ENCODE measurements at places on chromosomes 7 and 10.

DNA sequence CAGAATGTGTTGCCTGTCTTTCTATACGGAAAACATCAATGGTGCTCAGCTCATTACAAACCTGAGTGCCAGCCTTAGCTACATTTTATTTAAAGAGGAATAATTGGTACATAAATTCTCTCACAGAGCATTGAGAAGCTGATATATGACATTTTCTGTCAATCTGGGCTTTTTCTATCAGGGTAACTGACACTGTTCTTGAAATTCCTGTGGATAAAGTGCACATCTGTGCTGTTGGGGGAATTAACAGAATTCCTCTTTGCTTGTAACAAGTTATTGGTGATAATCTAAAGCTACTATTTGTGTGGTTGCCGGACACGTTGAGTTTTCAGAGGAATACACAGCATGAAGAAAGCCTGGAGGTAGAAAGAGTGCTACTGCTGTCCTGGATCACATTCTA lies 668.6 kb downstream of the SORCS1 start:
- no peak for DNase-seq

GRCh38 chr7:96794063-96794462 lies 84.4 kb upstream of the SEM1 start:
- DNase-seq: no peak

DNA sequence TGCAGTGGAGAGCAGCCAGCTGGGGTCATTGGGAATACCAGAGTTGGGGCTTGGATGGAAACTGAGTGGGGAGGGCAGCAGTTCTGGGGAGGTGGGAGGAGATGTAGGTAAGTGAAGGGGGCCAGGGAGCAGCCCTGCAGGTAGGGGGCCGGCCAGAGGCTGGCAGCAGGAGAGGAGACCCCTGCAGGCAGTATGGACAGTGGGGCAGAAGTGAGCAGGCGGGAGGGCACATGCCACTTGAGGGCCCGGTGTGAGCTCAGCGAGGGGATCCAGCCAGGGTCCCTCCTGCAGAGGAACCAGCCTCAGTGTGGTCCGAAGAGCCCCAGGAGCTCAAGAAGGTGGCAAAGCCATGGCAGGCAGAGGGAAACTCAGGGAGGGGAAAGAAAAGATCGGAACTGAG lies 75.4 kb downstream of the WDR11 start:
- no peak for DNase-seq

DNA sequence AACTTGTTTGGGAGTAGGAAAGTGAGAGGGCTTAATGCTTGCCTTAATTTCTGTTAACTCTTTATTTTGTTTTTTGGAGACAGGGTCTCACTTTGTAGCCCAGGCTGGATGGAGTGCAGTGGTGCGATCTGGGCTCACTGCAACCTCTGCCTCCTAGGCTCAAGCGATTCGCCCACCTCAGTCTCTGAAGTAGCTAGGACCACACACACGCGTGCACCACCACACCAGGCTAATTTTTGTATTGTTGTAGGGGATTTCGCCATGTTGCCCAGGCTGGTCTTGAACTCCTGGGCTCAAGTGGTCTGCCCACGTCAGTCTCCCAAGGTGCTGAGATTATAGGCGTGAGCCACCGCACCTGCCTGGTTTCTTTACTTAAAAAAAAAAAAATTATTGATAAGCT lies 1.9 kb downstream of the PPP2R2D start:
- DNase-seq: no peak

- no peak for DNase-seq
Observed at GRCh38 chr10:68253346-68253745, 21.4 kb upstream of the ATOH7 start.

DNA sequence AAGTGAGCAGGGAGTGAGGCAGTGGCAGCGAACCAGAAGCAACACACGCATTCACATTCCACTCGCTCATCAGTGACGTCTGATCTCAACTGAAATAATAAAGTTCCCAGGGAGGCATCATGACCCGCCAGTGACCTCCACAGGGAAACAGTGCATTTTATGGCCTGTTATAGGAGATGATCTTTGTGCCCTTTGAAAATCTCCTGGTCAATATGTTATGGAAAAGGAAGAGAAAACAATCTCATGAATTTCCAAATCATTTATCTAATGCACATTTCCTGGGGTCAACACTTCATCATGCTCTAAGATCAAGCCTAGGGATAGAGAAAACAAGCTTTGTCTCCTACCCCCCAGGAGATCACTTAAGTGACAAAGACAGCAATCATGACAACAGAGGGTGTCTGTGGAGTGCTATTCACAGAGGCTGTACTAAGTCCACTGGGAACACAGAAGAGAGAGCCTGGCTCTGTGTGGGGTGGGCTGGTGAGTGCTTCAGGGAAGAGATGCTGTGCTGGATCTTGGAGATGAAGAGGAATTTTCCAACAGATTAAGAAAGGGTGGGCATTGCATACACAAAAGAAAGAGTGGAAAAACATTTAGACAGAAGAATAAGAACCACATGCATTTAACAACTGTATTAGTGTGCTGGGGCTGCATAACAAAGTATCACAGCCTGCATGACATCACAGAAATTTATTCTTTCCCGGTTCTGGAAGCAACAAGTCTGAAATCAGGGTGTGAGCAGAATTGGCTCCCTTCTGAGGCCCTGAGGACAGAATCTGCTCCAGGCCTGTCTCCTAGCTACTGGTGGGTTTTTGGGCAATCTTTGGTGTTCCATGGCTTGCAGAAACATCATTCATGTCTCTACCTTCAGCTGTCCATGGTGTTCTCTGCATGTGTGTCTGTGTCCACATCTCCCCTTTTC lies 613.9 kb upstream of the IGFBP3 start:
- no peak for DNase-seq

DNA sequence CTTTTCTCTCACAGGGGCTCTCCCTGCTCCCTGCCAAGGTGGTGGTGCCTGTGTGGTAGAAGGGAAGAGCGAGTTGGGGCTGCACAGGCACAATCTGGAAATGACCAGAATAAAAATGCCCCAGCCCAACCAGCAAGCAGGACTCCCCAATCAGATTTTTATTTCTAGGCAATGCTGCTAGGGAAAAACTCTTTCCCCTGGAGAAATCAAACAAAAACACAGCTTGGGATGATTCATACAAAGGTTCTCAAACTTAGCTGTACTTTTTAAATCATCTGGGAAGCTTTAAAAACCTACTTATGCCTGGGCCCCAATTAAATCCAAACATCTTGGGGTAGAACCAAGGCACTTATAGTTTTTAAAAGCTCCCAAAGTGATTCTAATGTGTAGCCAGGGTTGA lies 243.2 kb downstream of the HTR7 start:
- no peak for DNase-seq

- no peak for DNase-seq
Observed at GRCh38 chr7:42070068-42070467, 166.9 kb downstream of the GLI3 start.

GRCh38 chr7:120799147-120799546 lies 58.8 kb downstream of the TSPAN12 start:
- DNase-seq: no peak

- DNase-seq: no peak
Observed at GRCh38 chr7:108078211-108078673, 51.9 kb downstream of the LAMB4 start.

GRCh38 chr7:133549633-133550032 lies 296.8 kb downstream of the EXOC4 start:
- DNase-seq: no peak

DNA sequence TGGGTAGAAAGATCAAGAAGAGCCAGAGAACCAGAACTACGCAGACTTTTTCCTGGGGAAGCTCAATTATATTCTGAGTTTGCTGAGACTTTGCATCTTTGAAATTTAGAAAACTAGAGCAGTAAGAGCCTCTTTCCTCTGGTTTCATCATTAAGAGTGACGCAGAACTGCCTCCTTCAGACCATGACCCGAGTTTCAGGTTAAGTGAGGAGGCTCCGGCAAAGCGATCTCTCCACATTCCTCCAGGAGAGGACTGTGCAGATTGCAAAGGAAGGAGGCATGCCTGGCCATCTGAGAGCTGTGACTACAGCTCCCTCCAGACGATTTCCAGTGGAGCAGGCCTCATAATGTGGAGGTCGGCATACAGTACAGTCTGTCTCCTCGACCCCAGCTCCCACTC lies 115.8 kb upstream of the LANCL2 start:
- no peak for DNase-seq

All from hippocampal formation (tissue), 2 donors.